Stimulated activated CD8-positive, alpha-beta memory T cell treated with anti-CD3 and anti-CD28 coated beads, Interleukin-15, amount 100 ng/mL, for 1 hour (primary cell): ENCODE measurements at places on chromosomes 7 and 10.

GRCh38 chr10:112039823-112040222, 143.7 kb downstream of the GPAM start:
- no peak for DNase-seq

- DNase-seq = no peak
Observed at GRCh38 chr10:94217411-94217810, 145.3 kb downstream of the NOC3L start.

DNA sequence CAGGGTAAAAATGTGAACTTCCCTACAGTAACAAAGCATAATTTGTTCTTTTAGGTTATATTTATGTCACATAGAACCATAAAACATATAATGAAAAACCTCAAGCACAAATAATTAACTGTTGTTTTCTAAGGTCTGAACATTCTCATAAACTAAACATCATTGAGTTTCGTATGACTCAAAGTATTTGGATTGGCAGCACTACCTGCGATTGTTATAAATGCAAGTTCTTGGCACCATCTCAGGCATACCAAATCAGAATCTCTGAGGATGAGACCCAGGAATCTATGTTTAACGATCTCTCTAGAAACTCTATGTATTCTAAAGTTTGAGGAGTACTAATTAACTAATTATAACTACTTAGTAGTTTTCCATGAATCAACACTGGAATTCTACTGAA, 22.5 kb downstream of the ORC5 start:
- no peak for DNase-seq

GRCh38 chr10:66680886-66681285, 244.9 kb upstream of the LRRTM3 start:
- no peak for DNase-seq

DNA sequence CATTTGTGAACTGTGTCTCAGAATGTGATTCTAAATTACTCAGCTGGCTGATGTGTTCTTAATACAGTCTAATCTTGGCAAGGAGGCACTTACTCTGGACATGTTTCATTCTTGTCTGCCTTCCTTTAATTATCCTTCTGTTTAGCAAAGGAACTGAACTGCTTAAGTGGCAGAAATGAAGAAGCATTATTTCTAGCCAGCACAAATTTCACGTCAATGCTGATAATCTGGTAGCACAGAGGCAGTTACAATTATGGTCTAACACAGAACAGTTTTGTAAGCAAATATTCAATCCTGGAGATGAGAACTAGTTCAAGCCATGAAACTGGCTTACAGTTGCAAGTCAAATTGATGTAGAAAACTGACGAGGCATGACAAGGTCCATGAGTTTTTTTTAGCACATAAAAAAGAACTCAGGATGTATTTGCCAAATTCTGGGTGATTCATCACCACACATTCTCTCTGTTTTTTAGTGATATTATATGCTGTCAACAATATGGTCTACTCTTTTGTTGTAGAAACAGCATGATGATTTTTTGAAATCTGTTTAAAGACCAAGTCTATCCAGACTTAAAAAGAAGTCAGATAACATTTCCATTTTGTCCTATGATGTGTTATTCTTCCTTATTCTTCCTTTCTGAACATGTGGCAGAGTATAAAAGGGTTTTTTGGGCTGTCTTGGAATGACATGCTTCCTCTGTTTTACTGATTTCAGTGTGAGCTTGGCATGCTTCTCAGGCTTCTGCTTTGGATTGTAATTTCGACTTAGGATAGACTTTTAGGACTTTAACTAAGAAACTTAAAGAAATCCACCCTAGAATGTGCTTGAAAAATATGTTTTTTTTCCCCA, 154.8 kb downstream of the DNAJB9 start:
- no peak for DNase-seq

DNA sequence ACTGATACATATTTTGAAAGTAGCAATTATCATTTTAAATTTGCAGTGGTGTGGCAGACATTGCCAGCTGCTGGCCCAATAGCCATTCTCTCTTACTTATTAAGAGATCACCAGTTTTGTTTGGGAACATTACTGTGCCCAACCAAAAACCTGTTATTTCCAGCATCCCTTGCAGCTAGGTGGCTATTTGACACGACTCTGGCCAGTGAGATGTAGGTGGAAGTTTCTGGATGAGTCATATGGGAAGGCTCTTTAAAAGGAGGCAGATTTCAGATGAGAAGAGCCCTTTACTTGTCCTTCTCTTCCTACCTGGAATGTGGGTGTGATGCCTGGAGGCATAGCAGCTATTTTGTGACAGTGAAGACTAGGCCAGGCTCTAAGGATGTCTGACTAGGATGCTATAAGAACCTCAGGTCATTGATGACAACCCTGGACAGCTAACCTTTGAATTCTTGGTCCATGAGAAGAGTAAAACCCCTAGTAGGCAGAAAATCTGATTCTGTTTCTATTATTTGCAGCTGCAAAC, 77.9 kb downstream of the CARD11 start:
- no peak for DNase-seq

GRCh38 chr7:20133803-20134202, 83.4 kb downstream of the MACC1 start:
- no peak for DNase-seq

DNA sequence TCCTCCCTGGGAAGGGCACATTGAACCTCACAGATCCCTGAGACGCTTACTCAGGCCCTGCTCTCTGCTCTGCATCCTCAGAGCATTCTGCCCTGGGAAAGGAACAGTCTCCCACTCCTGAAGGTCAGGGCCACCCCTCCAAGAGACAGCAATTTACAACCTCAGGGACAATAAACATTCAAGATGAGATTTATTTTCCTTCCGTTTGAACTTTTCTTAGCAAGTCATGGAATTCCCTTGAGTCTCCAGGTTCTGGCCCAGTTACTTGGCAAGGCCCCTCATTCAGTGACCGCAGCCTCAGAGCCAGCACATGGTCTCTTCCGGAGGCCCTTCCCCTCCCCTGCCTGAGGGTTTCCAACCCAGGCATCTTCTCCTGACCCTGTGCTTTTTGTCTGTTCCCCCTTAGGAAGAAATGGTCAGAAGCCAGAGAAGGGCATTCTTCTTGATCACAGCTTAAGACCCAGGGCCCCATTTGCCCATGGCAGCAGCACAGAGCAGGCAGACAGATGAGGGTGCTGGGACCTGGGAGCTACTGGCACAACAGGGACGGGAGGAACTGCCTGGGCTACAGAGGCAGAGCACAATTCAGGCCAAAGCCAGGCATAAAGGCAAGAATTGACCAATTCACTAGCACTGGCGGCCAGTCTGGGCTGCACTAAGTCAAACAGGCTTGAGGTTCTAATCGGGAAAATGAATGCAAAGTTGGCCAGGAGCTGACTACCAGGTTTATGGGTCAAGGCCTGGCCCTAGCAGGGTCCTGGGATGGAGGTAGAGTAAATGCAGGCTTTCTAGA, 56.7 kb downstream of the VSTM4 start:
- no peak for DNase-seq

GRCh38 chr7:4136036-4136435, 546.1 kb upstream of the FOXK1 start:
- no peak for DNase-seq

- DNase-seq = no peak
Observed at GRCh38 chr10:116121640-116122525, 151.1 kb downstream of the GFRA1 start.

DNA sequence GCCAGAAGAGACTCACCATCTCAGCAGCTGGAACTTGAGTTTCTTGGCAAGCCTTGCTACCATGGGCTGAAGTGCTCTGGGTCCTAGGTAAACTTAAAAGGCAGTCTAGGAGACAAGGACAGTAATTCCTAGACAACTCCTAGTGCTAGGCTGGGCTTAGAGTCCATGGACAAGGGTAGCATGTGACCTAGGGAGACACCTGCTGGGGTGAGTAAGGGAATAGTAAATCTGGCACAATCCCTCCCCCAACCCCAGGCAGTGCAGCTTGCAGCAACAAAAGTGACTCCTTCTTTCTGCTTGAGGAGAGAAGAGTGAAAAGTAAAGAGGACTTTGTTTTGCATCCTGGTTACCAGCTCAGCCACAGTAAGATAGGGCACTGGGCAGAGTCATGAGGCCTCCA, 316.5 kb upstream of the IMMP2L start:
- no peak for DNase-seq

GRCh38 chr7:68699090-68699711, 899.1 kb upstream of the AUTS2 start:
- no peak for DNase-seq

DNA sequence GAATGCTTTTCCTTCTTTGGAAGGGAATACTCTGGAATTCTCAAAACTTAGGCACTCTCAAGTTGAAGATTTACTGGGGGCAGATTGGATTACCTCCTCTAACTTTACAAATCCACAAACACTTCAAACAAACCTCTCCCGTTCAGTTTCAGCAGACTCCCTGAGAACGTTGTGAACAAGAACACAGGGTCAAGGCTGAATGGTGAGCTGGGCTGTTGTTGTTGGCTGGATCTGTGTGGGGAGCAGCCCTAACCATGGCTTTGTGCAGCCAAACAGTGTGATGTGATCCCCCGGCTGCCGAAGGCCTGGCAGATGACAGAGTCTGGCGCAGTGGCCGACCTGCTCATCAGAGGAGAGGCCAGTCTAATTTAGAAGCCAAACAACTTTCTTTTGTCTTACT, 93.1 kb downstream of the BMPER start:
- DNase-seq = no peak

DNA sequence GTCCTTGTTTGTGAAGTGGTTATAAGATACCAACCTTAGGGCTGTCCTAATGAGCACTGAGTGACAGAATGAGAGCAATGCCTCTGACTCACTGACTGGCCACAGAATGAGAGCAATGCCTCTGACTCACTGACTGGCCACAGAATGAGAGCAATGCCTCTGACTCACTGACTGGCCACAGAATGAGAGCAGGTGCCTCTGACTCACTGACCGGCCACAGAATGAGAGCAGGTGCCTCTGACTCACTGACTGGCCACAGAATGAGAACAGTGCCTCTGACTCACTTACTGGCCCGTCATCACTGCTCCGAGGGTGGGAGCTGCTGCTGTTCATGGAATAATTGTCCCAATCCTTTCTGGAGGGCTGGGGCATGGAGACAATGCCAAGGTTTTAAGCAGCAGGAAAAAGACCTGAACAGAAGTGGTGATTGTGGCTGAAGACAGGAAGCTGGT, 265.2 kb upstream of the PPP2R2D start:
- DNase-seq = no peak
